ENCODE measurements at places on chromosomes 4 and X.

DNA sequence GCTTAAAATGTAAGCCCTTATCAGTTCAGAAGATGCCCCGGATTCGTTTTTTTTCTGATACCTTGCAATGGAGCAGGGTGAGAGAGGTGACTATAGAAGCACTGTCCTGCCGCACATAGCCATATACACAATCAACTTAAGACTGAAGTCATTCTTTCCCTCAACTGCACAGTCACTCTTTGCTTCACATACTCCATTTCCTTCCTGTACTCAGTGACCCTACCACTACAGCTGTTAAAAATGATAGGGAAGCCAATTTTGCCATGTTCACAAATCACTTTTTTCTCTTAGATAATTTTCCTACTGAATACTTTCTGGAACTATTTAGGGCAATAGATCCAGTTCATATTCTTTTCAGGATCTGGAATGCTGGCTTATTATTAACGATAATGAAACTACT, 300.0 kb downstream of the ANK2 start:
- peaks cover 12% of the 10 kb centered on the region for H3K4me1 ChIP-seq
- peaks cover 25% of the 10 kb centered on the region for H3K27me3 ChIP-seq
- no peak overlapping the region for H3K4me3 ChIP-seq
- peak; percentile 56 for ATAC-seq
- no peak overlapping the region for H3K27ac ChIP-seq

- peaks cover 48% of the 10 kb centered on the region for H3K36me3 ChIP-seq
- H3K27ac ChIP-seq: no peak overlapping the region
- no peaks in the 10 kb centered on the region for H3K4me1 ChIP-seq
- no peaks in the 10 kb centered on the region for H3K27me3 ChIP-seq
- ATAC-seq: no peak
These were observed 63.2 kb downstream of the CPEB2 start for GRCh38 chr4:15065516-15065915.

DNA sequence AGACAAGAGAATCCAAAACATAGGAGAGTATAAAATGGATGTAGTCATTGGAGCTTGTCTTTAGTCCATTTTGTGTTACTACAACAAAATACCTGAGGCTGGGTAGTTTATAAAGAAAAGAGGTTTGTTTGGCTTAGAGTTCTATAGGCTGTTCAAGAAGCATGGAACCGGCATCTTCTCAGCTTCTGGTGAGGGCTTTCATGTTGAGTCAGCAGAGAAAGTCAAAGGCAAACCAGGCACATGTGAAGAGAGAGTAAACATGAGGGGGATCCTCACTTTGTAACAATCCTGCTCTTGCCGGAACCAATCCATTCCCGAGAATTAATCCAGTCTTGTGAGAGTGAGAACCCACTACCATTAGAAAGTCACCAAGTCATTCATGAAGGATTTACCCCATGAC, 8.1 kb upstream of the HCCS start:
- H3K36me3 ChIP-seq: no peaks in the 10 kb centered on the region
- H3K27ac ChIP-seq: no peak overlapping the region
- no peaks in the 10 kb centered on the region for H3K4me1 ChIP-seq
- ATAC-seq: peak; percentile 54
- H3K27me3 ChIP-seq: no peaks in the 10 kb centered on the region

- H3K27me3 ChIP-seq: peaks cover 29% of the 10 kb centered on the region
- no peak overlapping the region for H3K4me3 ChIP-seq
- H3K36me3 ChIP-seq: no peaks in the 10 kb centered on the region
- no peaks in the 10 kb centered on the region for H3K4me1 ChIP-seq
These were observed 10.4 kb upstream of the DCLK2 start for GRCh38 chr4:150067859-150068258.

- ATAC-seq: no peak
- no peak overlapping the region for H3K4me3 ChIP-seq
- no peaks in the 10 kb centered on the region for H3K4me1 ChIP-seq
- no peaks in the 10 kb centered on the region for H3K36me3 ChIP-seq
- H3K27me3 ChIP-seq: no peaks in the 10 kb centered on the region
- no peak overlapping the region for H3K27ac ChIP-seq
These were observed 1388.5 kb downstream of the ADGRL3 start for GRCh38 chr4:62588671-62589070.

DNA sequence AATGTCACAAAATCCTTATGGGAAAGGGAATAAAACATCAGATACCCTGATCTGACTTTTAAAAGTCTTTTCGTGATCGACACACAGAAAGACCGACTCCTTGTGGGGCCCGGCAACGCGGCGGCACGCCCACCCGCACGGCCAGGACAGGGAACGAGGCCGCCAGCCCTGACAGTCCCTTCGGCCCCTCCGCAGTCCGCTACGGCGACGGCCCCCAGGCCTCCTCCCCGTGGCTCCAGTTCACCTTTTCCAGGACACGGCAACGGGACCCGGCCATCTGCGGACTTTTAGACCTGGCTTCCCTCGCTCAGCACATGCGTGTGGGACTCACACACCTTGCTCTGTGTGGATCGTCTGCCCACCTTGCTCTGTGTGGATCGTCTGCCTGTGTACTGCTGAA, 33.6 kb upstream of the GTPBP6 start:
- H3K27ac ChIP-seq: no peak overlapping the region
- H3K4me3 ChIP-seq: no peak overlapping the region
- no peak for ATAC-seq
- peaks cover 5% of the 10 kb centered on the region for H3K36me3 ChIP-seq

- ATAC-seq: no peak
- H3K36me3 ChIP-seq: no peaks in the 10 kb centered on the region
- no peak overlapping the region for H3K4me3 ChIP-seq
- H3K4me1 ChIP-seq: peaks cover 20% of the 10 kb centered on the region
These were observed 113.3 kb downstream of the ELOVL6 start for GRCh38 chr4:110085131-110085530.

- ATAC-seq: no peak
- no peak overlapping the region for H3K27ac ChIP-seq
- H3K36me3 ChIP-seq: peaks cover 34% of the 10 kb centered on the region
- H3K4me1 ChIP-seq: no peaks in the 10 kb centered on the region
These were observed 106.1 kb downstream of the CHM start for GRCh38 chrX:85941275-85941674.

GRCh38 chrX:21171181-21171580, 203.0 kb upstream of the CNKSR2 start:
- no peak overlapping the region for H3K27ac ChIP-seq
- no peak overlapping the region for H3K4me3 ChIP-seq
- no peaks in the 10 kb centered on the region for H3K27me3 ChIP-seq
- ATAC-seq: no peak

- peaks cover 10% of the 10 kb centered on the region for H3K27me3 ChIP-seq
- no peak overlapping the region for H3K4me3 ChIP-seq
- H3K36me3 ChIP-seq: no peaks in the 10 kb centered on the region
- no peak overlapping the region for H3K27ac ChIP-seq
These were observed 54.0 kb downstream of the TBC1D9 start for GRCh38 chr4:140702096-140702757.

- no peak overlapping the region for H3K27ac ChIP-seq
- H3K4me3 ChIP-seq: peak overlapping the region; percentile 74
- peaks cover 62% of the 10 kb centered on the region for H3K27me3 ChIP-seq
- peaks cover 20% of the 10 kb centered on the region for H3K4me1 ChIP-seq
These were observed 626 bp upstream of the FRAS1 start for GRCh38 chr4:78056265-78057129.

DNA sequence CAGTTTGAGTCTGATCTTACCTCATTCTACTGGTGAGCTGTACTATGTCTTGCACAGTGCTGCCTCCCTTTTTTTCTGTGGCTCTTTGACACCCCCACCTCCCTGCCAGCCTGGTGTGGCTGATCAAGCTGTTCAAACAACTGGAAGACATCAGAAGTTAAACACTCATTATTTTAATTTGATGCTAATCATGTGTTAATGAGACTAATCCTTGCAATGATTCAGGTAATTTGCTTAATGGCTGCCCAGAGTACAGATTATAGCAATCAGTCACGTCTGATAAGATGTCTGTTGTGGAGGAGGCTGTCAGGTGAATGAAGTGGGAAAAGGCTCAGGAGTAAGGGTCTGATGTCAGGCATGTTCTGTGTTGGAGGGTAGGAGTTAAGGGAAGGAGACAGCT, 87.4 kb upstream of the GK2 start:
- H3K36me3 ChIP-seq: no peaks in the 10 kb centered on the region
- no peak overlapping the region for H3K27ac ChIP-seq
- H3K27me3 ChIP-seq: peaks cover 14% of the 10 kb centered on the region
- no peak overlapping the region for H3K4me3 ChIP-seq
- H3K4me1 ChIP-seq: no peaks in the 10 kb centered on the region
- ATAC-seq: no peak

DNA sequence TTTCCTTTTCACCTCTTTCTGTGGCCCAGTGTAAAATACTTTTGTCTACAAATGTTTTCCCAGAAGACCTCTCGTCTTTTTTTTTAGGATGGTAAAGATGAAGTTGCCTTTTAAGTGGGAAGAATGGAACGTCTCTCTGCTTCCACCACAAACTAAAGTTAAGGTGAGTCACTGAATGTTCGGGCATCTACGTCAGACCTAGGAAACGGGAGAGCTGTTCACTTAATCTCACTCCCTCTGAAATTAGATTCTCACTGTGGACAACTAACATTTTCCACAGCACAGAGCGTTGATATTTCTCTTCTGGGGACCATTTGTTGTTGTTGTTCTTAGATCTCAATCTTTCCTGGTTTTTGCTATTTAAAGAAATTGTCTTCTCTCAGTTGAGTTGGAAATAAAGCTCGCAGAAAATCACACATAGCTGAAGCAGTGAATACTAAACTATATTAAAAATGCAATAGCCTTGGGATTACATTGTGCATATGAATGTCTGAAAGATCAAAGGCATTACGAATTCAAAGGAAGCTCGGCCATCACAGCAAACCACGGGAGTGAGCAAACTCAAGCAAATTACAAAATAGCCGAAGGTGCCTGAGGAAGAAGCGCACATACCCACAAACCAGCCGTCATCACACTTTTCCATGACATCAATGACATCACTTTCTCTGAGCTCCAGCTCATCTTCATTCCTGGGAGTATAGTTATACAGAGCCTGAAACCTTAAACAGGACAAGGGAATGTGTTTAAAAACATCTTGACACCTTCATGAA, 53.9 kb upstream of the PDLIM3 start:
- peaks cover 37% of the 10 kb centered on the region for H3K27me3 ChIP-seq
- no peak for ATAC-seq
- H3K27ac ChIP-seq: peak overlapping the region; percentile 9
- H3K4me1 ChIP-seq: peaks cover 11% of the 10 kb centered on the region
- H3K4me3 ChIP-seq: peak overlapping the region; percentile 17
- H3K36me3 ChIP-seq: no peaks in the 10 kb centered on the region

GRCh38 chr4:153787575-153787974, 1.3 kb downstream of the SFRP2 start:
- no peak overlapping the region for H3K27ac ChIP-seq
- H3K4me3 ChIP-seq: peak overlapping the region; percentile 57
- H3K36me3 ChIP-seq: peaks cover 5% of the 10 kb centered on the region
- ATAC-seq: no peak

- ATAC-seq: no peak
- peaks cover 9% of the 10 kb centered on the region for H3K27me3 ChIP-seq
- H3K4me1 ChIP-seq: peaks cover 4% of the 10 kb centered on the region
- no peak overlapping the region for H3K4me3 ChIP-seq
- no peaks in the 10 kb centered on the region for H3K36me3 ChIP-seq
- no peak overlapping the region for H3K27ac ChIP-seq
These were observed 66.7 kb upstream of the PRPS1 start for GRCh38 chrX:107561468-107562215.

GRCh38 chr4:128286474-128287058, 1.0 kb downstream of the PGRMC2 start:
- no peaks in the 10 kb centered on the region for H3K27me3 ChIP-seq
- H3K4me3 ChIP-seq: peak overlapping the region; percentile 92
- peaks cover 49% of the 10 kb centered on the region for H3K36me3 ChIP-seq
- peak overlapping the region; percentile 92 for H3K27ac ChIP-seq

- no peaks in the 10 kb centered on the region for H3K27me3 ChIP-seq
- H3K4me1 ChIP-seq: no peaks in the 10 kb centered on the region
- no peaks in the 10 kb centered on the region for H3K36me3 ChIP-seq
- ATAC-seq: no peak
- no peak overlapping the region for H3K27ac ChIP-seq
These were observed 353.2 kb upstream of the MAGEB2 start for GRCh38 chrX:29862126-29862677.

DNA sequence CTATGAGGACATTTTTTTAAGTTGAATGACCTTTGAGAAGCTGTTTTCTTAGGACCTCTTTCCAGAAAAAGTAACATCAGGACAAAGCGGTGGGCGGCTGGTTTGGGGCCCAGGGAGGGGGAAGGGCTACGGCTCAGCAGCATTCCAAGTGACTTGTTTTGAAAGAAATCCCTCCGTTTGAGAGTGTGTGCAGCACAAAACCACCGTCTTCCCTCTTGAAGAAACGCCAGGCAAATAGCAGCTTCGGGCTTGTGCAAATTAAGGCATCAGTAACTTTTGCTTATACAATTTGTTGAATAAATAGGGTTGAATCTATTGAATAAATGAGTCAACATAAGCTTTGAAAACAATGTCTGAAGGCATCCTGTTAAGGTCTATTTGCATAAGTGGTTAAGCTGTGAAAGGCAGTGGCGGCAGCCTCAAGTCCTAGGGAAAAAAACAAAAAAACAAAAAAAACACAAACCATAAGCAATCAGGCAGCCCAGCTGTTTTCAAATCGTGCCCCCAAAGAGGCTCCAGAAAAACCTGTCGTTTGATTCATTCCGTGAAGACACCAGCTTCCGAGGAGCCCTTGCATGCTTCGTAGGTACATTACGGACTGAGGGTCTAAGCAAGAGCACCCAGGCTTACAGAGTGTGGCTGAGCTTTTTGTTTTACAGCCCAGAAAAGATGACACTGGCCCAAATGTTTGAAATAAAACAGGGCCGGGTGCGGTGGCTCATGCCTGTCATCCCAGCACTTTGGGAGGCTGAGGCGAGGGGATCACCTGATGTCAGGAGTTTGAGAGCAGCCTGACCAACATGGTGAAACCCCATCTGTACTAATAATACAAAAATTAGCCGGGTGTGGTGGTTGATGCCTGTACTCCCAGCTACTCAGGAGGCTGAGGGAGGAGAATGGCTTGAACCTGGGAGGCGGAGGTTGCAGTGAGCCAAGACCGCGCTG, 103.7 kb downstream of the CRLF2 start:
- ATAC-seq: no peak
- no peaks in the 10 kb centered on the region for H3K36me3 ChIP-seq
- no peak overlapping the region for H3K4me3 ChIP-seq
- no peak overlapping the region for H3K27ac ChIP-seq
- peaks cover 11% of the 10 kb centered on the region for H3K27me3 ChIP-seq

GRCh38 chrX:1341545-1342184, 5.1 kb downstream of the IL3RA start:
- no peak for ATAC-seq
- H3K4me1 ChIP-seq: peaks cover 4% of the 10 kb centered on the region
- H3K27ac ChIP-seq: no peak overlapping the region
- H3K27me3 ChIP-seq: peaks cover 3% of the 10 kb centered on the region
- no peaks in the 10 kb centered on the region for H3K36me3 ChIP-seq
